Panc1 (cell line): ENCODE measurements at places on chromosomes 7 and 10.

- peaks cover 29% of the 10 kb centered on the region for H3K4me1 ChIP-seq
- no peak for DNase-seq
- H3K27ac ChIP-seq = peak overlapping the region; percentile 98
- H3K36me3 ChIP-seq = peaks cover 7% of the 10 kb centered on the region; the same call in 1 of the 2 replicates
- no peaks in the 10 kb centered on the region for H3K27me3 ChIP-seq
- H3K4me3 ChIP-seq = peak overlapping the region; percentile 90
These were observed 1.7 kb downstream of the STN1 start for GRCh38 chr10:103916254-103916653.

GRCh38 chr10:58335306-58336005, 650 bp downstream of the UBE2D1 start:
- peaks cover 4% of the 10 kb centered on the region; the same call in 1 of the 2 replicates for H3K4me1 ChIP-seq
- peak; percentile 30 for DNase-seq
- H3K27ac ChIP-seq = peak overlapping the region; percentile 76
- peaks cover 3% of the 10 kb centered on the region; the same call in 1 of the 2 replicates for H3K27me3 ChIP-seq
- H3K36me3 ChIP-seq = no peaks in the 10 kb centered on the region; the same call in none of the 2 replicates

- no peak for DNase-seq
- H3K4me1 ChIP-seq = no peaks in the 10 kb centered on the region
- no peaks in the 10 kb centered on the region for H3K36me3 ChIP-seq
- peaks cover 7% of the 10 kb centered on the region; the same call in 1 of the 2 replicates for H3K27me3 ChIP-seq
- no peak overlapping the region for H3K4me3 ChIP-seq
These were observed 16.4 kb downstream of the PRSS2 start for GRCh38 chr7:142787034-142787768.

DNA sequence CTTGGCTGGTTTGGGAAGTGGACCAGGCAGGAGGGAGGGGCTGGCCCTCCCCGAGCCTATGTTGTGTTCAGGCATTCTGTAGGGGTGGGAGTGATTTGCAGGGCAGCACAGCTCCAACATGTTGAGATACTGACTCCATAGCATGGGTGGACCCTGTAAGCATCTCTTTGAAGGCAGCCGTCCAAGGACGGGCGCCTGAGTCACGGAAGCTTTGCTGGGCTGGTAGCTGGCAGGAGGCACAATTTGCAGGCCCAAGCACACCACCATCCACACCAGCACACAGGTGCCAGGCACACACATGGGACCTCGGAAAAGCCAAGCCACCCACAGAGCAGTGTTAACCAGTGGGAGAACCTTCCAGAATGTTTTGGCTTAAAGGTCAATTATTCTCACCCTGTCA, 505.1 kb upstream of the FOXK1 start:
- no peaks in the 10 kb centered on the region for H3K36me3 ChIP-seq
- no peaks in the 10 kb centered on the region for H3K27me3 ChIP-seq
- H3K27ac ChIP-seq = no peak overlapping the region
- DNase-seq = no peak
- no peak overlapping the region for H3K4me3 ChIP-seq

DNA sequence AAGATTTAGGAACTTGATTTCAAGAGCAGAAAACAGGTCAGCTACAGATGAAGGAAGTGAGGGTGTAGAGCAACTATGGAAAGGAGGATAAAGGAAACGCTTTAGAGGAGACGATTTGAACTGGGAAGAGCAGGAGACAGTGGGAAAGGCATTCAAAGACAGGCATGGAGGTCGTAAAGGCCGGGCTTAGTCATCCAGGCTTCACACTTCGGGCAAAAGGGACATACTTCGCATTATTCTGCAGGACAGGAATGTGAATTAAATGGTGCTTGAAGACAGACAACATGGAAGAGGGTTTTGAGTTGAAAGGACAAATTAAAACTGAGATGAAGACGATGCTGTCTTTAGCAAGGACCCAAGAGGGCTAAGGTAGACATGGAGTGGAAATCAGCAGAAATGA, 8.1 kb downstream of the FAM171A1 start:
- no peak overlapping the region for H3K27ac ChIP-seq
- no peaks in the 10 kb centered on the region for H3K27me3 ChIP-seq
- H3K4me1 ChIP-seq = peaks cover 6% of the 10 kb centered on the region
- no peaks in the 10 kb centered on the region for H3K36me3 ChIP-seq

DNA sequence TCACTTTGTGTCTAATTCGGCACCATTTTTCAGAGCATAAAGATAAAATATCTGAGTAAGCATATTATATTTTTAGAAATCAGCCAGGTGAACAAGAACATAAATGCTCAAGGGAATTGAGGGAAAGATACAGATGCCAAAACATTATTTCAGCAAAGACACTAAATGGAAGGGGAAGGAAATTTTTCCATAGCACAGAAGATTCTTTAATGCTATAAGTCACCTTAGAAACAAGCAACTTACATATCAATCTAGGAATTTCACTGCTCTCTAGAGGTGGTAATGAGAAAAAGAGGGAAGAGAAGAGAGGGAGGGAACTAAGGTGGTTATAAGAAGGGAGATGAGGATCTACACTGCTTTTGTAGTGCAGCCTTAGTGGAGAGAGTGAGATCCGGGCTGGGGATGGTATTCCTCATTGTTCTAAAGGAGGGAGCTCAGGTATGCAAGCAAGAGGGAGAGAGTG, 20.4 kb downstream of the ZNF365 start:
- peaks cover 4% of the 10 kb centered on the region; the same call in 1 of the 2 replicates for H3K4me1 ChIP-seq
- no peak overlapping the region; the same call in 1 of the 2 replicates for H3K27ac ChIP-seq
- H3K36me3 ChIP-seq = no peaks in the 10 kb centered on the region; the same call in 1 of the 2 replicates
- no peaks in the 10 kb centered on the region for H3K27me3 ChIP-seq

GRCh38 chr7:22884911-22885788, 62.5 kb upstream of the TOMM7 start:
- DNase-seq = no peak
- H3K27me3 ChIP-seq = no peaks in the 10 kb centered on the region
- H3K36me3 ChIP-seq = no peaks in the 10 kb centered on the region
- no peaks in the 10 kb centered on the region for H3K4me1 ChIP-seq
- no peak overlapping the region for H3K27ac ChIP-seq

DNA sequence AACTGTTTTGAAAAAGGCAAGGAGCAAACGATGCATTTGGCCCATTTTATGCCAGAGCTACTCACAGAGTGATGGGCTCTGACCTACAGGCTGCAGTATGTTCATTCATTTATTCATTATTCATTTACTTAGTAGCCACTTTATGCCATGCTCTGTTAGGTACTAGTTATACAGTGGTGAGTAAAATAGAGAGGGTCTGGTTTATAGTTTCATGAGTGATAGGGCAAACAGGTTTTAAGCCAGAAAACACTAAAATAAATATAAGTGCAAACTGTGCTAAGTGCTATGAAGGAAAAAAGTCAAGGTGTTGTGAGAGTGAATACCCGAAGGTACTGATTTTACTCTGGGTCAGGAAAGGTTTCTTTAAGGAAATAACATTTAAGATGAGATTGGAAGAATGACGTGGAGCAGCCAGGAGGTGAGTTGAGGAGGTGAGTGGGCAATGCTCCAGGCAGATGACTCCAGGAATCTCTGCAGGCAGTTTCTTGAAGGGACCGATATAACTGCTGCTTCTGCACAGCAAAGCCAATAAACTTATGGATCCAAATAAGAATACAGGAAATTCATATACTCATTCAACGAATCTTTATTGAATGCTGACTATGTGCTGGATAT, 56.9 kb upstream of the FAM133B start:
- H3K27me3 ChIP-seq = no peaks in the 10 kb centered on the region
- DNase-seq = no peak
- H3K4me1 ChIP-seq = peaks cover 45% of the 10 kb centered on the region
- H3K4me3 ChIP-seq = no peak overlapping the region

GRCh38 chr7:16721541-16721940, 32.0 kb upstream of the TSPAN13 start:
- H3K4me1 ChIP-seq = no peaks in the 10 kb centered on the region
- no peak overlapping the region for H3K4me3 ChIP-seq
- H3K27ac ChIP-seq = no peak overlapping the region
- no peaks in the 10 kb centered on the region for H3K27me3 ChIP-seq

DNA sequence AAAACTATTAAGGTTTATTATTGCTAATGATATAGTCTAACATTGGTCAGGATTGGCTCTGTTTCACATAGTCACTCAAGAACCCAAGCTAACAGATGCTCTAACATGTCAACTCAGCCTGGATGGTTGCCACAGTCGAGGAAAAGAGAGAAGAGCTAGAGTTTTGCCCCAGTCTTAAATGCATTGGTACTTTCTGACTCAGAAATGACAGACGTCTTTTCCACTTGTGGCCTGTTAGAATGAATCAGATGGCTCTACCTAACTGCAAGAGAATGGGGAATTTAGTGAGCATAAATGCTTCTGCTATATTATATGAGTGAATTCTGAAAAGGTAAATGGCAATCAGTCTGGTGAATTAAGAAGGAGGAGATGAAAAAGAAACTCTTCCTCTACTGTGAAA, 13.9 kb downstream of the HECTD2 start:
- H3K36me3 ChIP-seq = no peaks in the 10 kb centered on the region
- H3K4me1 ChIP-seq = no peaks in the 10 kb centered on the region
- H3K4me3 ChIP-seq = no peak overlapping the region
- H3K27me3 ChIP-seq = no peaks in the 10 kb centered on the region
- no peak for DNase-seq
